ENCODE measurements at places on chromosomes 1 and 21.

DNA sequence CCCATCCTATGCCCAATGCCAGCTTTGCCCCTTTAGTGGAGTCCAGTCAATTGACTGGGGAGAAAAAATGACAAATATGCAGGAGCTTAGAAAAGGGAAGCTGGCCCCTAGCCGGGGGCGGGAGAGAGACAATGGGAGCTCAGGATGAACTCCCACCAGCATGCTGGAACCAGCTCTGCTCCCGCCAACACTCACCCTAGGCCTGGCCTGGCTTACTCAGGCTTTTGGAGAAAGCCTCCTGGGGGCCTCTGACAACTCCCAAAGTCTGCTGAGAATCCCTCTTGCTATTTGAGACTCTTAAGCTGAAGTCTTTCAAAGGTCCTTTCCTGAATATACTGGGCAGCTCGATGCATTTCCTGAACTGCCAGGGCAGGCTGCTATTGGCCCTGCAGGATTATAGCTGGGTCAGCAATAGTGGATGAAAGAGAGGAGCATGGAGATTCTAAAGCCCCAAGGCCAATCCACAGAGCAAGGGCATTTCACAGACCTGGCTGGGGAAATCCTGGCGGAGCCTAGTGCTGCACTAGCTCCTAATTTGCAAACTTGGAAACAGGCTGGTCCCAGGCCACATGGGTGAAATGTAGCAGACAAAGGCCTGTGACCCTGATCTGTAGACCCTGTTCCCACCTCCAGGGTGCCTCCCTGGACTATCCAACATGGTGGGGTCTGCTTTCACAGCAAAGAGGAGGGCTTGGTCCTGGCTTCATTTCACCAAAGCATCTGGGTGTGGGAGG, 35.7 kb upstream of the CLSTN1 start:
- DNase-seq: no peak

DNA sequence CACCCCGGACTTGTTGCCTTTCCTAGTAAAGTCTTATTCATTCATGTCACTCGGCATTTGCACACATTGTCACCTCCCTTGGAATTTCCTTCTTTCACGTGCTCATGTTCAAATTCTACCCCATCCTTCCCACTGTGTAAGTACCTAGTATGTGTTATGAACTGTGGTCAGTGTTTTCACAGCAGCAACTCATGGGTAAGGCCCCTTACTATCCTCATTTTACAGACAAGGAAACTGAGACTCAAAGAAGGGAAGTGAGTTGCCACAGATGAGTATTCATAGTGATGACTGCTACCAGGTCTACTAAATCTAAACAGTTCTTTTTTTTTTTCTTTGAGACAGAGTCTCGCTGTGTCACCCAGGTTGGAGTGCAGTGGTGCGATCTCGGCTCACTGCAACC, 10.5 kb downstream of the CITED4 start:
- DNase-seq: no peak

- no peak for DNase-seq
Measured at GRCh38 chr1:102879439-102879993, 228.8 kb downstream of the COL11A1 start.

GRCh38 chr1:111570781-111571181, 48.8 kb upstream of the RAP1A start:
- DNase-seq: no peak

DNA sequence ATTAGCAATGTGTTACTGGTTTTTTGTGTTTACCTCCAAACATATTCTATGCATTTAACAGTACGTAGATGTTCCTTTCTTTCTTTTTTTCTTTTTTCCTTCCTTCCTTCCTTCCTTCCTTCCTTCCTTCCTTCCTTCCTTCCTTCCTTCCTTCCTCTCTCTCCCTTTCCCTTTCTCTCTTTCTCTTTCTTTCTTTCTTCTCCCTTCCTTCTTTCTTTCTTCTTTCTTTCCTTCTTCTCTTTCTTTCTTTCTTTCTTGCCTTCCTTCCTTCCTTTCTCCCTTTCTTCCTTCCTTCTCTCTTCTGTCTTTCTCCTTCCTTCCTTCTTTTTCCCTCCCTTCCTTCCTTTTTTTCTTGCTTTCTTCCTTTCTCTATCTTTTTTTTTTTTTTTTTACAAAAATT, 46.2 kb upstream of the GNG12 start:
- no peak for DNase-seq

GRCh38 chr1:221565711-221566110, 176.2 kb downstream of the DUSP10 start:
- DNase-seq: no peak

DNA sequence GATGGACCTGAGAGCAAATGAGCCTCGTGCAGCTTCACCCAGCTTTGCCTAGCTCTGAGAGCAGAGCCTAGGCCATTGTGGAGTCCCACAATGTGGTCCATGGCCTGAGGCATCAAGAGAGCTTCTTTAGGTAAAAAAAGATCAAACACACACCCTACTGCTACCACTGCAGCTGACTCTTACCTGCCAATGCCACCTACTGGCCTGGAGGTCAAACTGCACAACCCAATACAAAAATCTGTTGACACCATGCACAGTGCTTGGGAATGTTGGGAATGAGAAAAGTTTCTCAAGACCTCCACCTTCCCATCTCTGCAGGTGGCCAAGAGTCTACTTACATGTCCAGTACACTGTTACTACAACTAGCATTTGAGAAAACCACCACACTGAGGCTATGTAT, 60.6 kb downstream of the UCHL5 start:
- DNase-seq: no peak

GRCh38 chr1:40017951-40018575, 22.5 kb upstream of the CAP1 start:
- no peak for DNase-seq

DNA sequence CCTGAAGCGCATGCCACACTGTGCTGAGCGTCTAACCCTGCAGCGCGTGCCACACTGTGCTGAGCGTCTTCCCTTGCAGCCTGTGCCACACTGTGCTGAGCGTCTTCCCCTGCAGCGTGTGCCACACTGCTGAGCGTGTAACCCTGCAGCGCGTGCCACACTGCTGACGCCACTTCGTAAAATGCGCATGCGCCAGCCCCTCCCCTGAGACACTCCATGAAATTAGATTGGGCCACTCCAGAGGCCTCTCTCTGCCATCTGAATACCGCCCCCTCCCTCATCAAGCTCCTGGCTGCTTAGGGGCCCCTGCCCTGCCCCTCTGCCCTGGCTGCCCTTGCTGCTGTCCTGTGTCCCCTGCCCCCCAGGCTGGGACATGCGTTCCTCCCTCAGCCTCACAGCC, 84.8 kb downstream of the POFUT2 start:
- DNase-seq: no peak

DNA sequence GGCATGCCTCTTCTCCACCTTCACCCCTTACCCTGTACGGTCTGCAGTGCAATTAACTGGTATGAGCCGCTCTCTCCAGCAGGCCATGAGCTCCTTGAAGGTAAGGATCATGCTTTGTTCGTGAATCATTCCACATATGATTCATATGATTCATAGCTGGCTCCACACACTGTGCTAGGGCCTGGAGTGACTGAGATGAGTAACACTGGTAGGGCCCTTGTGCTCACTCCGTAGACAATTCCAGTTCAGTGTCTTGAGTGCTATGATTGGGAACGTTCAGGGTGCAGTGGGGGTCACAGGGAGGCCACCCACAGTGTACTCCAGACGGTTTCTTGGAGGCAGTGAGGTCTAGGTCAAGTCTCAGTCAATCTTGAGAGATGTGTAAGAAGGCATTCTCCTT, 239.8 kb downstream of the LMX1A start:
- DNase-seq: no peak

DNA sequence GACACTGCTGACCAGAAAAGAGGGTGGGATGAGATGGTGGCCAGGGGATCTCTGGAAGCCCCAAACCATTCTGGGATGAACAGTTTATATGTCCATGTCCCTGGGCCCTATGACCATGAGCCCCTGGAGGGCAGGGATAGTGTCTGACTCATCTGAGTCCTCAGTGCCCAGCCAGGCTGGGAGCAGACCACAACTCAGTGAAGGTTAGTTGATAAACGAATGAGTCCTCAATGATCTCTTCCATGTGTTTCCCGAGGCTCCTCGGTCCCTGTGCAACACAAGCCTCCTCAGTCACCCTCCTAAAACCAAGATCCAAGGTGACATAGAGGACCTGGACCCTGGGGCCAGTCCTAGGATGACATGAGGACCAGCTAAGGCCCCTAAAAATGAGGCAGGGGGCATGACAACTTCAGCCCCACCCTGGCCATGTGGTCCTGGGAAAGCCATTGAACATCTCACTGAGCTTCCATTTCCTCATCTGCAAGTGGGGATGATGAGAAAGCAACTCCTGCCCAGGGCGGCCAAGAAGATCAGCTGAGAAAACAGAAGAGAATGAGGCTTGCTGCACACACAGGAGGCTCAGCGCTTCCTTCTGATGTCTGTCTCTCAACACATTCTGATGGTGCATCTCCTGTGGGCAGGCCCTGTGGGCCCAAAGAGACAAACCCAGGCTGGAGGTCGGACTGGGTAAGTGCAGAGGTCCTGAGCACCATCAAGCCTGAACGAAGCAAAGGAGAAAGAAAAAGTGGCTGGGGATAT, 86.3 kb downstream of the GLIS1 start:
- no peak for DNase-seq

DNA sequence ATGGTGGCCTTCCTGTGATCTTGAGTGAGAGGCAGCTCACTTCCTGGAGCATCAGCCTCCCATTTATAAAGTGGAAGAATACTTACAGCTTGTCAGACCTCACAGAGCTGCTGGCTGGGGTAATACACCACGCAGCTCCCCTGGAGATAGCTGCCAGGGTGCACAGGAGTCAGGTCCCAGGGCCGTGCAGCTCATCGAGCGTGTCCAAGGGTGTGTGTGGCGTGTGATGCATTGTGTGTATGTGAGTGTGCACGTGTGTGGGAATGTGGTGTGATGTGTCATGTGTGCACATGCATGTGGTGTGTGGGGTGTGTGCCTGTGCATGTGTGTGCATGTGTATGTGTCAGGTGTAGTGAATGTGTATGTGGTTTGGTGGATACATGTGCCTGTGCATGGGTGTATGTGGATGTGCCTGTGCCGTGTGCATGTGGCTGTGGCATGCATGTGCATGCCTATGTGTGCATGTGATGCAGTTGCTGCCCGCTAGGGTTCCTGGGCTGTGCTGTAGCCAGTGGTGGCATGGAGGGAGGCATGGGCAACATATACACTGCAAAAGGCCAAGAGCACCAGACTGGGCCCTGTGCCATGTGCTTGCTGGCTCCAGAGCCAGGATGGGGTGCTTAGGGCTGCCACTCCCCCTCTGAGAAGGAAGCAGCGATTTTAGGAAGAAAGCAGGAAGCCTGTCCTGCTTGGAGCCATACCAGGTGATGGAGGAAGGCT, 24.6 kb downstream of the WNT3A start:
- no peak for DNase-seq

- no peak for DNase-seq
Measured at GRCh38 chr1:30686236-30686935, 37.0 kb downstream of the MATN1 start.

DNA sequence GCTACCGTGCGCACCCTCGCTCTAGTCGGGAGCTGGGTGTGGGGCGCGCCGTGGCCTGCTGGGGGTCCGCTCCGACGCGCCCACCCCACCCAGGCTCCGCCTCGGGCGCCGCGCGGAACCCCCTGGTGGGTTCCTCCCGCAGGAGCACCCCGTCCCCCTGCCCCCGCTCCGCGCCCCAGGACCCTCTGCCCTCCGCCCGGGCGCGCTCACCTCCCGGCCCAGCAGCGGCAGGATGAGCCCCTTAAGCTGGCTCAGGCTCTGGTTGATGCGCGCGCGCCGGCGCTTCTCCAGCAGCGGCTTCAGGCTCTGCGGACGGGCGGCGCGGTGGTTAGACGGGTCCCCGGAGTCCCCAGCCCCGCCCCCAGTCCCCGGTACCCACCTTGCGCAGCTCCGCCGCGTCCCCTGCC, 319 bp downstream of the HES2 start:
- no peak for DNase-seq

GRCh38 chr1:219988387-219988786, 57.9 kb downstream of the EPRS1 start:
- DNase-seq: no peak

DNA sequence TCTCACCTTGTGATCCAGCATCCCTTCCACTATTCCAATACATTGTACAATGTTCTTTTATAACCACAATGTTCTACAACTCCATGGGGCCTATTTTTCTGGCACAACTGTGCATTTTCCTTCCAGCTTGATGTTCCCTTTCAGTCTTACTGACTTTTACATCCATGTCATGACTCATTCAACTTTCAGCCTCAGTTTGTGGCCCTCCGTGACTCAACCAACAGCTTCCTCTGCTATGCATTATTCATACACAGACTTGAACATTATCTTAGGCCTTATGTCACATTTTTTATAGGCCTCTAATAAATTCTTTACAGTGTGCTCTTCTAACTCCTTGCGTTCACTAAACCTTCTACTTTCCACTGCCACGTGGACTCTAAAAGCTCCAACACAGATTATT, 119.4 kb upstream of the PRMT6 start:
- no peak for DNase-seq

GRCh38 chr1:41639332-41639936, 155.0 kb upstream of the EDN2 start:
- DNase-seq: no peak

- DNase-seq: no peak
Measured at GRCh38 chr1:58936973-58937372, 153.1 kb upstream of the JUN start.

- no peak for DNase-seq
Measured at GRCh38 chr21:43361493-43362296, 65.2 kb downstream of the SIK1 start.

- DNase-seq: no peak
Measured at GRCh38 chr1:220224033-220224432, 48.2 kb downstream of the RAB3GAP2 start.

DNA sequence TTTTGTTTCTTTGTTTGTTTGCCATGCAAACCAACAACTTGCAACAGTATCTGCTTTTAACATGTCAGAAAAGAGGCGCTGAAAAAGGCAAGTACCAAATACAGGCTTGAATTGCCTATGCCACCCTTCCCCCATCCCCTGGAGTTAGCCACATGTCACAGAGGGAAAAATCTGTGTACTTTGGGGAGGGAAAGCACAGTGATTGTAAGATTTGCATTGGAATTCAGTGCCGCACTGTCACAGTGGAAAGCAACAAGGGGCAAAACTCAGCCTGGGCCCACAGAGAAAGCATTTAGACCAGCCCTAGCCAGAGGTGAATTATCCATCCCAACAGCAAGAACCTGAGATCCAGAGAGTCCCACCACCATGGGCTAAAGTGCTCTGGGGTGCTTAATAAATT, 52.4 kb upstream of the ACADM start:
- no peak for DNase-seq

DNA sequence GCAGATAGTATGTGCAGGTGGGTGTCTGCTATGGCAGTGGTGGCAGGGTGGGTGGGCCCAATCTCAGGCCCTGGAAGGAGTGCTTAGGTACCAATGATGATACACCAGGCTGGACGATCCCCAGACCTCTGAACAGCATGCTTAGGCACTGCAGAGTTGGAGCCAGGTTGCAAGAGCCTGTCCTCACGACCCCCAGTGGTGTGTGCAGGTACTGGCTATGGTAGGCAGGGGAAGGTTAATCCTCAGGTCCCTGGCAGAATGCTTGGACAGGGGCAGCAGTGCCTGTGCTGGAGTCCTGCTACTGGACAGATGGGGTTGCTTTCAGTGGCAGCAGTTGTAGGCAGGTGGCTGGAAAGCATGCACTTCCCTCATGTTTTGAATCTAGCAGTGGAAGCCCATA, 100.5 kb upstream of the NEK7 start:
- no peak for DNase-seq
